ENCODE measurements at places on chromosomes 3 and 15.

DNA sequence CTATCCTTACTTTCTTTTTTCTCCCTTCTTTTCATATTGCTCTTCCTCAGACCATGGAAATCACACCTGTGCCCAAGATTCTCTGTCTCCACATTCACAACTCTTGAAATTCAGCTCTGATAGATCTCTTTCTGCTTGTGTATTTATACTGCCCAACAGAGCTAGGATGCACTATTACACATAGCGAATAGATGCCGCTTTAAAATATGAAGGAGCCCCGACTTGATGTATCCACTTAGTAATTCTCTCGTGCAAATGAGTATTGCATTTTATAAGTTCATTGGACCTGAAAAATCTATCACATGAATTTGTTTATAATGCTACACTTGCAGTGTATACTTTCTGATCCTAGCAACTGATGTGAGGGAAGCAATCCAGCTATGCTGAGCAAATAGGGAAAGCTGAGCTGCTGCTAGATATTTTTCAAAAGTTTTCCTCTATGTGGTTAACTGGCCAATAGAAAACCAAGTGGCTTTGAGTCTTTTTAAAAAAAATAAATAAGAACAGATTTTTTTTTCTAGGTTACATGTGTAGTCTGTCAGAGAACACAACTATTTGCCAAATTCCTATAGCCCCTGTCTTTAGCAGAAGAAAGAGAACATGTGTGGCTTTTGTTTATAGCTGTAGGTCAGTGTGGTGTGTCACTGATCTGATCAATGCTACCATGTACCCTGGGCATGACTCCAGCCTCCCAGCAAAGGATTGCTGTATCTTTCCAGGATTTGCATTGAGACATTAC is 64.3 kb upstream of the LEKR1 start:
- no peak for DNase-seq

DNA sequence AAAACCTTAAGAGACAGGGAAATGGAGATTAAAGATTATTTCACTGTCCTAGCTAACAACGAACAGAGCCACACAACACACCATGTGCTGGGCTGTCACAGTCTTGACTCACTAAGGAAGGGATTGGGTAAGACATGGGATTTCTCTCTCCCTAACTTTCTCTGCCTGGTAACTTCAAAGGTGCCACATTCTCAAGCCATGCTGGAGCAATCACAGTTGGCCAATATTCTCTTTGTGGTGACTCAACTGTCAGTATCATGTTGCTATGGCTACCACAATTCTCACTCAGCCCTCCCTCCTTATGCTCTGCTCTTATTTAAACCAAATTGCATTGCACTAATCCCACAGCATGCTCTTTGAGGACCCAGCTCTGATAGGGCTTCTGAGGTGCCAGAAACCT is 74.0 kb downstream of the OXNAD1 start:
- DNase-seq, result peak; percentile 96

DNA sequence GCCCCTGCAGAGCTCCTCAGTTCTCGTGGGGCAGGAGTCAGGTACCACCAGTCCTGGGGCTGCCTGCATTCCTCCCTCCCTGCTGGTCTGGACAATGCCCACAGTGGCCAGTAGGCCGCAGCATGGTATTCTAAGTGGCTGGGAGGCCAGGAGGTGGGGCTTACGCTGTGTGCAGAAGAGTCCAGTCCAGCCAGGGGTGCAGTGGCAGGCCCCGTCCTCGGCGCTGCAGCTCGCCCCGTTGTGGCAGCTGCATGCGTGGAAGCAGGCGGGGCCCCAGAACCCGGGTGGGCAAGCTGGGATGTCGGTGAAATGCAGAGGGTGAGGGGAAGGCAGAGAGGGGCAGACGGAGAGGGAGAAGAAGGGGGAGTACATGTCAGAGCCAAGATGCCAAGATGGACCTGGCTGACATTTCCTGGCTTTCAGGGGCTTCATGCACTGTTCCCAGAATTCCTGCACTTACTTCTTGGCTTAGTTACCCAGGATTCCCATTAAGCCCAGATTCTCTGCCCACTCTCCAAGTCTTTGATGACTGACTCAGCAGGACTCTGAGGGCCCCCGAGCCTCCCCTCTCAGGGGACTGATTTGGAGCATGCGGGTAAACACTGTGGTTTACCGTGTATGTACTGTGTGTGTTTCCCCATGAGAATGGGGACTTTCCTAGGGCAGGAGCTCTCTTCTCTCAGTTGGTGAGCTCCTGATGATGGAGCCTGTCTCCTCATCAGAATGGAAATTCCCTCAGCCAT is 47.5 kb downstream of the RAB11A start:
- DNase-seq, result peak; percentile 62

DNA sequence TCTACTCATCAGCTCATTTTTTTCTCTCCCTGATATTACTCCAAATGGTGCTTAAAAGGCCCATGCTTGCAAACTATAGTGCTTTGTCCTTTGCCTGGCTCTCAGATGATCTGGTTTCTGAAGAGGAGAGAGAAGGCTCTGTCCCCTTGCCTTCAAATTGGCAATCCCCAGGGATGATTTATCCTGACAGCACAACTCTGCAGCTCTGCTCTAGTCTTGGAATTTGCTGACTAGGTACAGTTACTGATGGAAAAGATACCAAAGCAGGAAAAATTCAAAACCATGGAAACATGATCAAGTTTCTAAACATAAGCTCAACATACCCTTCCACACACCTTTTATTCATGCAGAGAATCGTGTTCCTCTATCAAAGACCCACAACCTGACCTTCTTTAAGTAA is 106.7 kb upstream of the CADPS start:
- DNase-seq, result no peak

GRCh38 chr3:129855832-129856419 is 37.6 kb downstream of the TMCC1 start:
- peak; percentile 72 for DNase-seq

All from renal cortical epithelial cell (primary cell).